Stimulated activated CD8-positive, alpha-beta memory T cell treated with anti-CD3 and anti-CD28 coated beads, Interleukin-2, amount 100 ng/mL, for 1 hour (primary cell): ENCODE measurements at places on chromosomes 6 and 20.

DNA sequence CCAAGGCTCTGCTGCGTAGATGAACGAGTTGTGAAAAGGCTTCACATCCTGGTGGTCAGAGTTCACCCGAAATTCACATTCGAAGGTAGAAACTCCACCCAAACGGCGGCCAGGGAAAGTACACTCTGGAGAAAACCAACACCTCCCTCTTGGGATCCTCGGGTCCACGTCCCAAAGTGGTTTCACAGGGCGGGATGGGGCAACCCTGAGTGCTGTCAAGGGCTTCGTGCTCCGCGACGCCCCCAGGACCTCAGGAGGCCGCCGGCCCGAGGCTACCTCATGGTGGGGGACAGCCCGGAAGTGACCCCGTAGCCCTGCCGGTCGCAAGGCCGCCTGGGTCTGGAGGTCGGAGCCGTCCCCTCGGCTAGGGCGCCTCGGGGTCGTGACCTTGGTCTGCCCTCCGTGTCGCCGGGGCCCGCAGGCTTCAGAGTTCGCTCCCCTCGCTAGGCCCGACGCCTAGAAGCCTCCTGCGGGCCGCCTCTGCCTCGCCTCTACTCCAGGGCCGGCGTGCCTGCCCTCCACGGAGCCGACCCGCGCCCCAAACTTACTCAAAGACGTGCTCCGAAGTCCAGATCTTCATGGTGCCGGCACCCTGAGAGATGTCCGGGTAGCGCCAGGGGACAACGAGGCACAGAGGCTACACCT, at the start of gene PRELID3B:
Gene PRELID3B (minus strand): TSS at position 636 of the 645 bp plus-strand sequence. CDS start 56 bp downstream, at position 580.
- no peak for DNase-seq

DNA sequence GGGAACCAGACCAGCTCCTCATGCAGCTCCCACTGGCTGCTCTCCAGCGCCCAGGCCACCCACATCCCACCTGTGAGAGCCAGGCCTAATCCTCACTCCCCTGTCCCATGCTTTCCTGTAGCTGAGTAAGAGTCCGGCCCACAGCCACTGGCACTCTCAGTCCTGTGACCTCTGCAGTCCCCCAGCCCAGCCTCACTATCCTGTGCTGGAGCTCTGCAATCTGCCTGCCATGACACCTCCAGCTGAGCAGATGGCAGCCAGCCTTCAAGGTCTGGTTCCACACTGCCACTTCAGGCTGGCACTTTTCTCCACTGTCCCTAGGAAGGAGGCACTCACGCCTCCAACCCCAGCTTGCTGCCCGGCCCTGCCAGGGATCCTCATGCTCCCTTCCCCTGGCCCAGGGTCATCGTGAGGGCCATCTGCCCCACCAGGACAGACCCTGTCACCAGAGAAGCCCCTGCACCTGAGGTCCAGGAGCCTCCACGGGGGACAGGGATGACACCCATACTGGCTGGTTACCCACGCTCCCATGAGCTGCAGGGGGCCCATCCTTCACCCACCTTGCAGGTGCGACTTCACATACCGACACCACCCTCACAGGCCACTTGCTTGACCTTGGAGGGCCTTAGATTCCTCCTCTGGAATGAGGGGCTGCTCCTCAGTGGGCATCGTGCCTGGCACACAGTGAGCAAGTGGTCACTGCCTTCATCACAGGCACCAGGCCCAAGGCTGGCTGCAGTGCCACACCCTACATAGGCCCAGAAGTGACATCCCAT, 100.1 kb downstream of the ASXL1 start:
- no peak for DNase-seq

- DNase-seq, result no peak
Measured at GRCh38 chr6:147434516-147434915, 74.0 kb upstream of the SAMD5 start.

GRCh38 chr6:56017198-56017597, 141.8 kb upstream of the BMP5 start:
- DNase-seq, result no peak

DNA sequence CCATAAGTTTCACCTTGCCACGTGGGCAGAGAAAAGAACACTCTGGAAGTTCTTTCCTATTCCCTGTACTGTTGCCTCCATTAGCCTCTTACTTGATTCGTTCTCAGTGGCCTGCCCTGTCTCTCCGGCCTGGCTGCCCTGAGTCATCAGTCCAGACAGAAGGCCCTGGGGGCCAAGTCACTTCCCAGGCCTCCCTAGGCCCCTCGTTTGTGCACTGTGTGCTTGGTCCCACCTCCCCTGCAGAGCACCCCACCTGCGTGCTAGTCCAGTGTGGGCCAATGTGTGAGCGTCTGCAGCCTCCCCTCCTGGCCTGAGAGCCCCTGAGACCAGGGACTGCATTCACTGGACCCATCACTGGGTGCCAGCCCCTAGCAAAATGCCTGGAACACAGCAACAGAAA, 191.2 kb upstream of the RREB1 start:
- no peak for DNase-seq

DNA sequence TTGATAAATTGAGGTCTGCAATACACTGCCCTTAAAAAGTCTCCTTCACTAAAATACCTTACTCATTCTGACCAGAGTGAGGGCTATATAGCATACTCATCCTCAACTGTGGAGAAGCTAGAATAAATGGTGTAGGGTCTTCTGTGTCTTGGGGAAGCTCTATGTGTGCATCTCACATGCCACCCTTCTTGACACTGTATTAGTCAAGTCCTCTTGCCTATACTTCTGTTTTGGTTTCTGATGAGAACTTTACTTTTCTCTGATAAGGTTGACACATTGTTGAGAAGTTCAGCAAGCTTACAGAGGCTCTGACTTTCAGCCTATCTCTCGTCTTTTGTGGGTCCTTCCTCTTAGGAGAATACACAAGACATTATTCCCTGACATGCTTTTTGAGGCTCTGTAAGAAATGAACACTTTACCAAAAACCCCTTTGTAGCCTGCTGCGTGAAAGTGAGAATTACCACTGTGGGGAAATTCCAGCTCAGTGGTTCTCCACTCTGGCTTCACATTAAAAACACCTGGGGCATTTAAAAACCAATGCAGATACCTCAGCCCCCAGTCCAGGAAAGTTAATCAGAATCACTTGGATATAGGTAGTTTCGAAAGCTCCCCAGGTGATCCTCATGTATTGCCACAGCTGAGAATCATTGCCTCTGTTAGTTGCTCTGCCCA, 372.1 kb upstream of the HS3ST5 start:
- DNase-seq, result no peak
